Muscle of leg (tissue), 16 donors: ENCODE measurements at places on chromosomes 4 and X.
A peak's percentile ranks its signal among the peaks of the same experiment; 100 is the strongest.

GRCh38 chr4:139144161-139144859, 32.7 kb downstream of the ELF2 start:
- DNase-seq: peak; percentile 63
- no peak overlapping the region for H3K4me3 ChIP-seq
- peaks cover 28% of the 10 kb centered on the region for H3K4me1 ChIP-seq

- H3K27ac ChIP-seq: no peak overlapping the region
- H3K27me3 ChIP-seq: peaks cover 66% of the 10 kb centered on the region
- peaks cover 6% of the 10 kb centered on the region for H3K4me1 ChIP-seq
- peak; percentile 17 for DNase-seq
- no peaks in the 10 kb centered on the region for H3K36me3 ChIP-seq
These were observed 11.7 kb downstream of the PITX2 start for GRCh38 chr4:110610940-110611831.

DNA sequence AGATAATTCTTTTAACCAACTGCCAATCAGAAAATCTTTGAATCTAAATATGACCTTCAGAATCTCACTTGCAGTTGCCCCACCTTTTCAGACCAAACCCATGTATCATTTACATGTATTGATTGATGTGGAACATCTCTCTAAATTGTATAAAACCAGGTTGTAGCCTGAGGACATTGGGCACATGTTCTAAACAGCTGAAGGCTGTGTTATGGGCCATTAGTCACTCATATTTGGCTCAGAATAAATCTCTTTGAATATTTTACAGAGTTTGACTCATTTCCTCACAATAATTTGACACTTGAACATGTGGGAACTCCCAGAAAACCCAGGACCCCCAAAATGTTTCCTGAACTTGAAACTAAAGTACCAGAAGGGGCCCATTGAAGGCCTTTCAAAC, 58.7 kb downstream of the UGT2B10 start:
- H3K36me3 ChIP-seq: no peaks in the 10 kb centered on the region
- no peaks in the 10 kb centered on the region for H3K27me3 ChIP-seq
- DNase-seq: no peak

- no peaks in the 10 kb centered on the region for H3K36me3 ChIP-seq
- H3K4me3 ChIP-seq: no peak overlapping the region
- no peaks in the 10 kb centered on the region for H3K4me1 ChIP-seq
- peaks cover 7% of the 10 kb centered on the region for H3K27me3 ChIP-seq
- DNase-seq: no peak
- H3K27ac ChIP-seq: no peak overlapping the region
These were observed 95.5 kb upstream of the PPP2R3B start for GRCh38 chrX:482192-482701.

DNA sequence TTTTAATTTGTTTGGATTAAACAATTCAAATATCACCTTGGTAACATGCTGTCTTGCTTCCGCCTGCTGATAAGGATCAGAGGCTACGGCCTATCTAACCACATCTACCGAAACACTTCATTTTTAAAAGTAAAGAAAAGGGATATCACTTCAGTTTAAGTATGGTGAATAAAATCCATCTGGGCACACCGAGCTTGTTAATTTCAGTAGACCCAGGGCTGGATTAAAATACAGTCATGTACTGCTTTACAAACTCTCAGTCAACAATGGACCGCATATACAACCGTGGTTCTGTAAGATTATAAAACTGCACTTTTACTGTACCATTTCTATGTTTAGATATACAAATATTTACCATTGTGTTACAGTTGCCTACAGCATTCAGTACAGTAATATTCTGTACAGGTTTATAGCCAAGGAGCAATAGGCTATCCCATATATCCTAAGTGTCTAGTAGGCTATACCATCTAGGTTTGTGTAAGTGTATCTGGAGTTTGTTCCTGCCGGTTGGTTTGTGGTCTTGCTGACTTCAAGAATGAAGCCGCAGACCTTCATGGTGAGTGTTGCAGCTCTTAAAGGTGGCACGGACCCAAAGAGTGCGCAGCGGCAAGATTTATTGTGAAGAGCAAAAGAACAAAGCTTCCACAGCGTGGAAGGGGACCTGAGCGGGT, 40.0 kb downstream of the SEPTIN11 start:
- no peak overlapping the region for H3K27ac ChIP-seq
- peaks cover 5% of the 10 kb centered on the region for H3K36me3 ChIP-seq
- H3K27me3 ChIP-seq: no peaks in the 10 kb centered on the region
- peaks cover 45% of the 10 kb centered on the region for H3K4me1 ChIP-seq
- no peak for DNase-seq
- H3K4me3 ChIP-seq: no peak overlapping the region

GRCh38 chrX:136639506-136640176, 8.3 kb upstream of the CD40LG start:
- H3K4me1 ChIP-seq: no peaks in the 10 kb centered on the region
- H3K27ac ChIP-seq: no peak overlapping the region
- H3K36me3 ChIP-seq: no peaks in the 10 kb centered on the region
- DNase-seq: peak; percentile 18
- H3K27me3 ChIP-seq: peaks cover 25% of the 10 kb centered on the region

DNA sequence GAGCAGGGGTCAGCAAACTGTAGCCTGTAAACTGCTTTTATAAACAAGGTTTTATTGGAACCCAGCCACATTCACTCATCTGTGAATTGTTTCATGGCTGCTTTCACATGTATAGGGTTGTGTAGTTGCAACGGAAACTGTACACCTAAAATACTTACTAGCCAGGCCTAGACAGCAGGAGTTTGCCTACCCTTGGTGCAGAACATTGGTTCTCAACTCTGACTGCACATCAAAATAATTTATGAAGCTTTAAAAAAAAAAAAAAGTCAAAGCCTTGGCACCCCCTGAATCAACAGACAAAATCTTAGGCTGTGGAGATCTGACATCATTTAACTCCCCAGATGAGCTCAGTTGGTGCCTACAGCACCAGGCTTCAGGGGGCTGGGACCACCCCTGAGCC, 27.8 kb downstream of the ADGRA3 start:
- H3K27ac ChIP-seq: no peak overlapping the region
- H3K4me3 ChIP-seq: no peak overlapping the region
- H3K27me3 ChIP-seq: no peaks in the 10 kb centered on the region

- H3K27me3 ChIP-seq: peaks cover 27% of the 10 kb centered on the region
- no peaks in the 10 kb centered on the region for H3K36me3 ChIP-seq
- peaks cover 9% of the 10 kb centered on the region for H3K4me1 ChIP-seq
These were observed 43.6 kb downstream of the RTL9 start for GRCh38 chrX:110402091-110402849.

GRCh38 chr4:126544276-126544675, 1088.5 kb upstream of the INTU start:
- H3K4me1 ChIP-seq: peaks cover 2% of the 10 kb centered on the region
- no peaks in the 10 kb centered on the region for H3K27me3 ChIP-seq
- H3K36me3 ChIP-seq: no peaks in the 10 kb centered on the region
- no peak overlapping the region for H3K27ac ChIP-seq
- H3K4me3 ChIP-seq: no peak overlapping the region

GRCh38 chrX:107448625-107448997, 841 bp upstream of the FRMPD3 start:
- no peak for DNase-seq
- no peaks in the 10 kb centered on the region for H3K36me3 ChIP-seq
- peak overlapping the region; percentile 37 for H3K4me3 ChIP-seq

GRCh38 chr4:169144061-169144600, 126.6 kb downstream of the SH3RF1 start:
- H3K36me3 ChIP-seq: peaks cover 5% of the 10 kb centered on the region
- no peak overlapping the region for H3K27ac ChIP-seq
- no peak for DNase-seq
- no peak overlapping the region for H3K4me3 ChIP-seq
- no peaks in the 10 kb centered on the region for H3K4me1 ChIP-seq
- no peaks in the 10 kb centered on the region for H3K27me3 ChIP-seq

DNA sequence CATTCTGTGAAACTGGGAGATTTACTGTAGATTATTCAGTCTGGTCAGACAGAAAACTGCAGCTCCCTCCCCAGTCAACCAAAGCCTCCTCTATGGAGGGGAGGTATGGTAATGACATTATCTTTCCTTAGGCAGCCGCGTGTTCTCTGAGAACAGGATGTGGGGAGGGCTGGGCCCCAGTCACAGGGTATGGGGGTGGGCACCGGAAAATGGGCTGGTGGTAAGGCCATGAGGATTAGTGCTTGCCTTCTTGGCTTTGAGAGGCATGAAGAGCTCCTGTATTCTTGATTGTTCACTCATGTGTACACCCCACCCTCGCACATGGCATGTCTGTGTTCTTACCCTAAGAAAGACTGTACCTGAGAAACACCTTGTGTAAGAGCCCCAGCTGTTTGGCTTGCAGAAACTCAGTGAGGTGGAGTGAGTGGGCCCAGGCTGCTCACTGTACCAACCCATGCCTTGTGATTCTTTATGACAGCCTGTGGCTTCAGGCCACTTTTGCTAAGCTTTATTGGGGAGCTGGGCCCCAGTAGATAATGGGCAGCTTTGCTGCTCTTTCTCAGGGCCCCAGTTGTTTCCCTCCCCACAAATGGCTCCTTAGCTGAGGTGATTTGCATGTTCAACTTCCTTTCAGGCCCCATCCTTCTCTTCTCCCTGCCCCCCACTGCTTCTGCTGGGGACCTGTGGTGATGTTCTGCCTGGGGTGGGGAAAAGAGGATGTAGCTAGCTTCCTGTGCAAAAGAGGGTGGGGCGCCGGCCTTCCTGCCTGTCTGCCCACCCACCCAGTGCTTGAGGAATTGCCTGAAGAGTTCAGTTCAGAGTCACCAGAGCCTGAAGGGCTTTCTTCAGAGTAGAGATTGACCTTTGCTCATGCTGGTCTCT, 30.7 kb downstream of the MSN start:
- peaks cover 2% of the 10 kb centered on the region for H3K36me3 ChIP-seq
- peak overlapping the region; percentile 79 for H3K27ac ChIP-seq
- H3K4me1 ChIP-seq: peaks cover 6% of the 10 kb centered on the region
- H3K27me3 ChIP-seq: no peaks in the 10 kb centered on the region
- no peak overlapping the region for H3K4me3 ChIP-seq

DNA sequence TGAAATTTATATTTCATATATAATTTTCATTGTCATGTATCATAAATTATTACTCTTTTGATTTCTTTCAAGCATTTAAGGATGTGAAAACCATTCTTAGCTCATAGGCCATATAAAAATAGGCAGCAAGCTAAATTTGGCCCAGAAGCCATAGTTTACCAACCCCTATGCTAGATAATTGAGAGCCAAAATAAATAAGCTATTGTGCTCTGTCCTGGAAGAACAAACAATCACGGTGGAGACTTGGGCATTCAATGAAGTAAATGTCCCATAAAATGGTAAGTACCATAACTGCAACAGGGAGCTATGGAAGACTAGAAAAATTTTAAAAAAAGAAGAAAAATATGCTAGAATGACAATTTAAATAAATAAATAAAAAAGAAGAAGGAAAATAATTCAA, 60.9 kb upstream of the PACRGL start:
- no peak overlapping the region for H3K27ac ChIP-seq
- H3K27me3 ChIP-seq: no peaks in the 10 kb centered on the region
- no peaks in the 10 kb centered on the region for H3K36me3 ChIP-seq
- no peaks in the 10 kb centered on the region for H3K4me1 ChIP-seq

DNA sequence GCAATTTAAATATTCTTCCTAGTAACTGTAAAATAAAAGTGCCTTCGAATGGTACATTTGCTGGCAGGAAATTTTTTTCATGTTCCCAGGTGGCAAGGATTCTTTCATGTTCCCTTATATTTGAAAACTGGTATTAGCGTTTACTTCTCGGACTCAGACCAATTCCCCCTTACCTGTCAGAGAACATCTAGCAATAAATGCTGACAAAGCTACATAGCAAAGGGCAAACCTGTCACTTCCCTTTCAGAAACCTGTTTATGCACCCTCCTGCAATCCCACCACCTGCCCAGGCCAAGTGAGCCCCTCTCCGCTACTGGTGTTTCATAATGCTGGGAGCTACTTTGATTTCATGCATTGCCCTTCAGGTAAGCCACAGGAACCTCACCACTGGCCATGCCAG, 98.2 kb downstream of the HPRT1 start:
- peaks cover 6% of the 10 kb centered on the region for H3K4me1 ChIP-seq
- H3K27me3 ChIP-seq: peaks cover 5% of the 10 kb centered on the region
- H3K27ac ChIP-seq: no peak overlapping the region

DNA sequence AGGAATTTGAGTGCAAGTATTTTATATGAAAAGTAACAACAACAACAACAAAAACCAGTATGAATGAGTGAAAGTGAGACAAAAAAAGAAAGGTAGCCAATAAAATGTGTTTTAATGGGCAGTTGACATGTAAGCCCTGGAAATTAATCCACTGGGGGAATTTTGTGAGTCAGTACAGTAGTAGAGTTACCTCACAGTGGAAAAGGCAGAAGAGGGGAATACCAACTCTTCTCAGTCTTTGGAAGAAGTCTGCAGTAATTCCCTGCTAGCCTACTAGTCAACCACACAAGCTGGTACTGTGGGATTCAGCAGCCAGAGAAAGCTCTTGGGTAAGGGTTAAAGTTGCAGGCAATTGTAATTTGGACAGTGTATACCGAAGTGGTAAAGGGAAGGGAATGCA, 76.3 kb upstream of the IL15 start:
- H3K36me3 ChIP-seq: no peaks in the 10 kb centered on the region
- H3K4me1 ChIP-seq: no peaks in the 10 kb centered on the region
- H3K27ac ChIP-seq: no peak overlapping the region
- DNase-seq: no peak

GRCh38 chr4:148311526-148311925, 130.7 kb downstream of the NR3C2 start:
- no peak overlapping the region for H3K4me3 ChIP-seq
- no peaks in the 10 kb centered on the region for H3K36me3 ChIP-seq
- no peak for DNase-seq
- H3K27me3 ChIP-seq: no peaks in the 10 kb centered on the region

GRCh38 chrX:18075603-18076002, 145.1 kb downstream of the BEND2 start:
- H3K27ac ChIP-seq: no peak overlapping the region
- no peaks in the 10 kb centered on the region for H3K4me1 ChIP-seq
- DNase-seq: no peak
- H3K27me3 ChIP-seq: peaks cover 19% of the 10 kb centered on the region

GRCh38 chrX:127466211-127466610, 586.0 kb downstream of the ACTRT1 start:
- no peak overlapping the region for H3K27ac ChIP-seq
- H3K36me3 ChIP-seq: no peaks in the 10 kb centered on the region
- no peaks in the 10 kb centered on the region for H3K27me3 ChIP-seq
- peak; percentile 76 for DNase-seq
- H3K4me3 ChIP-seq: no peak overlapping the region

DNA sequence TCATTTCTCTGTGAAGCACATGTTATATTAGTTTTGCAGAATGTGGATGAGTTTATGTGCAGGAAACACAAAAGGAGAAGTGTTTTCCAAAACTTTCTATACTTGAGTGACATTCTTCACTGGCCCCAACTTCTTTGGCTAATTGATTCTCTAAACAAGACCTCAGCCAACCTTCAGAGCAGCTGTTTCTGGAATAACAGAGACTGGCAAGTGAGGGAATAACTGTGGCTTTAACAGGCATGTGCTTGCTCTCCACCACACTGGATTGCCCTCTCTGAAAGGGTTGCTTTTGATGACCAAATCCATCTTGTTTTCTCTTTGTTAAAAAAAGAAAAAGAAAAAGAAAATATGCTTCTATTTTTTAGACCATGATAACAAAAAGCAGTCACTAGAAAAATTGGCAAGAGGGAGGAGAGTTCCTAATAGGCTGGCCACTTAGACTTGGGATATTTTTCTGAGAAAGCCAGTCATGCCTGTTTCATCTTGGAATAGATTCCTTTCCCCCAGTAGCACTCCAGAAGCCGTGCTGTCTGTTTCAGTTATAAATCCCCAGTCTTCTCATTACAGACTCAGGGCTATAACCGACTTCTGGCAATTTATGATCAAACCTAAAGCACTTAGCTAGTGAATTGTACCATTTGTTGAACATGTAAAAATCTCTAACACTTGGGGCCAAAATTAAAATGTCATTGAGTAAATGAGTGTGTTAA, 295.0 kb upstream of the NR3C2 start:
- DNase-seq: peak; percentile 76
- H3K27me3 ChIP-seq: no peaks in the 10 kb centered on the region
- peak overlapping the region; percentile 1 for H3K27ac ChIP-seq
